ENCODE measurements at places on chromosomes 5 and 9.

- H3K27me3 ChIP-seq = no peaks in the 10 kb centered on the region
- no peak overlapping the region for H3K27ac ChIP-seq
- no peak for DNase-seq
- no peak overlapping the region for H3K4me3 ChIP-seq
Measured at GRCh38 chr9:104389341-104389740, 114.7 kb upstream of the OR13F1 start.

GRCh38 chr9:87425202-87425601 is 72.5 kb upstream of the DAPK1 start:
- H3K4me3 ChIP-seq = no peak overlapping the region
- H3K27me3 ChIP-seq = no peaks in the 10 kb centered on the region
- no peak overlapping the region for H3K27ac ChIP-seq
- H3K4me1 ChIP-seq = no peaks in the 10 kb centered on the region
- H3K36me3 ChIP-seq = no peaks in the 10 kb centered on the region

DNA sequence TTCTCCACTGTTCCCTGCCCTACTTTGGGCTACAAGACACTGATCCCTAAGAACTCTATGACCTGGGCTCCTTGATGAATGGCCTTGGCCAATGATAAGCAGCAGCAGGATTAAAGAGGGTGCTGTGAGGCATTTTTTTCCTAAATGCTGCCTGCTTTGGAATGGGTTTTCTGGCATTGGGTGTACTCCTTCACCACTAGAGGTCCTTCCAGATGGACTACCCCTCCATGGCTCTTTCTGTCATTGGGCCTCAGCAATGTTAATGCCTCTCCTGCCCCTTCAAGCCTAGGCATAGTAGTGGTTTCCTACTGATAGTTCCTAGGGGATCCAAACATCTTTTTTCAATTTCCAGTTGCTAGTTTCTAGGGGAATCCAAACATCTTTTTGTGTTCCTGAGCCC is 319.3 kb upstream of the RPS23 start:
- no peaks in the 10 kb centered on the region for H3K36me3 ChIP-seq
- peaks cover 3% of the 10 kb centered on the region for H3K4me1 ChIP-seq
- no peak for DNase-seq
- H3K27ac ChIP-seq = peak overlapping the region; percentile 63

DNA sequence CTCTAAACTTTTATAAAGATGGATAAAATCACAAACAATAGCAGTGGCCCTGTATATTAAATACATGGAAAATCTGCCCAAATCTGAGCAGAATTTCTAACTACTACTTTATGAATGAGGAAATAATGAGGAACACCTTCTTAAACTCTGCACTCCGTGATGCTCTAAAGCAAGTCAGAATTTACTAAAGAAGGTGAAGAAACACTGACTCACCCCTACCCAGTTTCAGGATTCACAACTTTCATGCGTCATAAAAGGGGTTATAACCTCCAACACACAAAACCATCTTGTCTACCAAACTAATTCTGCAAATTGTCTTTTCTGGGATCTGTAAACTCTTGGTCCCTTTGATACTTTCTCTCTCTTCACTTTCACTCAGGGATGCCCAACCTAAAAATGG is 561.1 kb upstream of the ACO1 start:
- H3K4me1 ChIP-seq = no peaks in the 10 kb centered on the region
- no peaks in the 10 kb centered on the region for H3K27me3 ChIP-seq
- H3K27ac ChIP-seq = no peak overlapping the region
- no peak overlapping the region for H3K4me3 ChIP-seq

DNA sequence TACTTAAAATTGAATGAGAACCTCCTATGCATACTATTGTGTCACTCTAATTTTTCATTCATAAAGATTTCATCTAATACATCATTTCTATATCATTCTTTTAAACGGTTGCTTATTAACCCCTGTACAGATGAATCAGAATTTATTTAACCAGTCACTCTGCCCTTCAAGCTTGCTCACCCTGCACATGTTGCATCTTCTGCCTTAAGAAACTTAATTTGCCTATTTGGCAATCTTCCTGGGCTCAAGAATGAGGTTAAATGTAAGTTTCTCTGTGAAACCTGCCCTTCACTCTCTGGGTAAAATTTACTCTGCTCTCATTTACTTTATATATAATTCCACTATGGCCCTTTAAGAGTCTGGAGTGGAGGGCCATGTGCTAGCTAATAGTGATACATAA is 434.7 kb upstream of the ZNF608 start:
- H3K27ac ChIP-seq = no peak overlapping the region
- no peak for DNase-seq
- H3K27me3 ChIP-seq = no peaks in the 10 kb centered on the region
- no peaks in the 10 kb centered on the region for H3K36me3 ChIP-seq
- H3K4me3 ChIP-seq = no peak overlapping the region
- no peaks in the 10 kb centered on the region for H3K4me1 ChIP-seq

GRCh38 chr5:111173476-111173875 is 50.7 kb upstream of the CAMK4 start:
- no peak for DNase-seq
- no peak overlapping the region for H3K4me3 ChIP-seq
- no peaks in the 10 kb centered on the region for H3K4me1 ChIP-seq
- no peaks in the 10 kb centered on the region for H3K36me3 ChIP-seq
- no peak overlapping the region for H3K27ac ChIP-seq

DNA sequence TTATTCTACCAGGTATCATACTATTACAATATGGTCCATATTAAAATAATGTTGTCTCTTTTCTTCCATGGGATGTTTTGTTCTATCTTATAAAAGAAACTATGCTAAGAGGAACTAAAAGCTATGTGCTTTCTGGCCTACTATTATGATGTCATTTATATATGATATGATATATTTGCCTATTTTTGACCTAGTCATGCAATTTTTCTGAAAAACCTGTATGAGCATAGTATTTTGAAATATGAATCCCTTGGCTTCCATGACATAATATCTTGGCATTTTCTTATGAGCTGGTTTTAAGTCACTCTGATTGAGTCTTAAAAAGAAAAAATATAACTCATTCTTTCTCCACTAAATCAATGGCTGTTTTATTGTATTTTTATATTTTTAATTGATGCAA is 60.7 kb downstream of the MAN2A1 start:
- no peak overlapping the region for H3K4me3 ChIP-seq
- DNase-seq = no peak
- H3K36me3 ChIP-seq = no peaks in the 10 kb centered on the region
- H3K4me1 ChIP-seq = no peaks in the 10 kb centered on the region
- no peaks in the 10 kb centered on the region for H3K27me3 ChIP-seq

GRCh38 chr5:8839361-8840055 is 706.4 kb downstream of the SEMA5A start:
- H3K36me3 ChIP-seq = no peaks in the 10 kb centered on the region
- H3K4me1 ChIP-seq = no peaks in the 10 kb centered on the region
- no peak for DNase-seq
- no peaks in the 10 kb centered on the region for H3K27me3 ChIP-seq

GRCh38 chr5:61280205-61280604 is 51.9 kb upstream of the ZSWIM6 start:
- no peaks in the 10 kb centered on the region for H3K36me3 ChIP-seq
- H3K4me1 ChIP-seq = no peaks in the 10 kb centered on the region
- no peak for DNase-seq
- H3K27me3 ChIP-seq = no peaks in the 10 kb centered on the region
- no peak overlapping the region for H3K27ac ChIP-seq
- H3K4me3 ChIP-seq = no peak overlapping the region

- H3K4me1 ChIP-seq = no peaks in the 10 kb centered on the region
- H3K4me3 ChIP-seq = no peak overlapping the region
- H3K27ac ChIP-seq = no peak overlapping the region
Measured at GRCh38 chr9:110443146-110443865, 105.6 kb upstream of the TXNDC8 start.

DNA sequence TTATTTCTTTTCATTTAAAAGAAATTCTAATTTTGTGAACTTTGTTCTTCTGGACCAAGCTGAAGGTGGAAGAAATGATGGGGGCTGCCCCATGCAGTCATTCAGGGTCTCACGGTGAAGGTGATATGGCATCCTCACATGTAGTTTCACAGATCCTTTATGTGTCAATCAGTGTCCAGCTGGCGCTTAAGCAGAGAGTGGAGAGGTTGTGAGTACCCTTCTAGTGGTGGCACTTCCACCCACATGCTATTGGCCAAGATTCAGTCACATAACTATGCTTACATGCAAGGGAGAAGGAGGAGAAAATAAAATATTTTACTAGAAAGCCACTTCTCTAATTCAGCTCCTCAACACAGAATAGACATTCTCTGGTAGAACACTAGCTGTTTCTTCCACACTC is 34.7 kb downstream of the PLPPR1 start:
- DNase-seq = no peak
- H3K4me3 ChIP-seq = no peak overlapping the region

DNA sequence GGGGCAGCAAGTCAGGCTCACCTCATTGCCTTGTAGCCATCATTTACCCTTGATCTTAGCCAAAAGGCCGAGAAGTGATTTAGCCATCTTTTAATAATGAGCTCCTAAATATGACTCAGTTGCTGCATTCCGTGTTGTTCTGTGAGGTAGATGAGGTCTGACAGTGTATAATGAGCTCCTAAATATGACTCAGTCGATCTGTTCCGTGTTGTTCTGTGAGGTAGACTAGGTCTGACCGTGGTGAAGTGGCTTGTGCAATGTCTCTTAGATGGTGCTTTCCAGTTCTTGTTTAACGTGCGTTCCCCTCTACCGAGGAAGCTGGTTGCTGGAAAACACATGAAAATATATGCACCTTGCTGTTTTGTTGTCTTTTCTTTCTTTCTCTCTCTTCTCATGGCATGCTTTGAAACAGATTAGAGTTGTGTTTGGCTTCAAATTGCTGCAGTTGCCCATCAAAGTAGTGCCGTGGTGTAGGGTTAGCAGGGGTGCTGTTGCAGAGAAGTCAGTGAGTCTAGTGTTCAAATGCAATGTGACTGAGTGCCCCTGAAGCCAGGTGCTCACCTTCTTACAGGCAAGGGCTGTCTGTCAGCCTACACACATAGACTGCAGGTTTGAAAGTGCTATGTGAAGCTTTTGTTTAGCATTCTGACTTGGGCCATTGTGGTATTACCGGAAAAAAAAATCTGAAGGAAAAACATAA is 118.6 kb downstream of the KDM4C start:
- no peak for DNase-seq
- no peaks in the 10 kb centered on the region for H3K36me3 ChIP-seq
- H3K4me1 ChIP-seq = no peaks in the 10 kb centered on the region
- no peak overlapping the region for H3K4me3 ChIP-seq
- no peaks in the 10 kb centered on the region for H3K27me3 ChIP-seq

DNA sequence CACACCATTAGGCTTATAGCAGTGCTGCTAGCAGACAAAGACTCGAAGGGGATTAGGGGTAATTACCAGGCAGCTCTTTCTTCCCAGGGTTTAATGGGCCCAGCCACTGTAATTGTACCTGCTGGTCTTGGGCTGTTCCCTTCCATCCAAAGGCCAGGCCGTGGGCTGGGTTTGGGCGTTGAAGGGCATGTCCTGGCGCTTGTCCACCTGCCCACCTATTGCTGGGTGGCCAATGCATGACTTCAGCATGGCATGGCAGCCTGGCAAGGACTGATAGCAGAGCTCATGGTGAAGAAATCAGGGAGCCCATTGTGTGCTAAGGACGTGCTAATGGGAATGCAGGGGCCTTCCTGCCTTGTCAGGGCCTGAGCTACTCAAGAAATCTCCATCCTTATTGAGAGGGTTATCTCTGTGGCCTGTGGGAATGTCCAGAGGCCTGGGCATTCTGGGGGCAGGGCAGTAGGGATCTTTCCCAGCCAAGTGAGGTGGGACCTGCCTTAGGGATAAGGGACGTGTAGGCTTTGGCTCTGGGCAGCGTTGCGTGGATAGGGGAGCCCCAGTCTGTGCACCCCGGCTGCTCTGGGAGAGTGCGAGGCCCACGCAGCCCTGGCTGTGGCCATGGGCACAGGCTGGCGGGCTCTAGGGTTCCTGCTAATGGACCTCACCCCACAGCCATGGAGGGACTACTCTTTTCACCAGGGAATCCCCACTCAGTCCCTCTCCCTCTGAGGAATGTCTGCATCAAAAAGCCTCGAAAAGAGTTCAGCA is 116.1 kb upstream of the PITX1 start:
- H3K4me1 ChIP-seq = no peaks in the 10 kb centered on the region
- no peak overlapping the region for H3K27ac ChIP-seq
- H3K27me3 ChIP-seq = no peaks in the 10 kb centered on the region
- no peaks in the 10 kb centered on the region for H3K36me3 ChIP-seq
- peak; percentile 59 for DNase-seq

GRCh38 chr9:108544866-108545265 is 310.9 kb downstream of the ACTL7B start:
- no peak for DNase-seq
- H3K27me3 ChIP-seq = no peaks in the 10 kb centered on the region
- no peak overlapping the region for H3K4me3 ChIP-seq
- H3K27ac ChIP-seq = no peak overlapping the region
- no peaks in the 10 kb centered on the region for H3K4me1 ChIP-seq

- H3K4me1 ChIP-seq = no peaks in the 10 kb centered on the region
- no peak for DNase-seq
- no peaks in the 10 kb centered on the region for H3K27me3 ChIP-seq
- no peak overlapping the region for H3K27ac ChIP-seq
- H3K4me3 ChIP-seq = no peak overlapping the region
Measured at GRCh38 chr9:121198512-121199042, 3.1 kb downstream of the RAB14 start.

DNA sequence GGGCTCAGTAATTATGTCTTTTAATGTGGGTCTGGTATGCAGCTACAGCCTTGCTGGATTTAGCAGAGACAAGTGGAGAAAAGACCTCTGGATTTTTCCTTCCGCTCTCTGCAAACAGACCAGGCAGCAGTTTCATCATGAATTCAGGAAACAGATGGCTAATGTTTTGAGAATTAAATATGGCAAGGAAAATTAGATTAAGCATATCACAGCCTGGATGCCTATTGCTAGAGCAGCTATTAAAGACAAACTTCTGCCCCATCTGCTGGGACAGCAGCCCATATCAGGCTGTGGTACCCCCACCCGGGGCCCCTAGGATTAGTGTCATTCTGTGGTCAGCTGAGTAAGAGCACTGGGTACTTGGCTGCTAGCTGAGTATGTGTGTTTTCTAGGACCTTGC is 6.2 kb downstream of the SKP2 start:
- H3K27me3 ChIP-seq = no peaks in the 10 kb centered on the region
- no peaks in the 10 kb centered on the region for H3K4me1 ChIP-seq
- no peak overlapping the region for H3K27ac ChIP-seq
- peaks cover 15% of the 10 kb centered on the region for H3K36me3 ChIP-seq

DNA sequence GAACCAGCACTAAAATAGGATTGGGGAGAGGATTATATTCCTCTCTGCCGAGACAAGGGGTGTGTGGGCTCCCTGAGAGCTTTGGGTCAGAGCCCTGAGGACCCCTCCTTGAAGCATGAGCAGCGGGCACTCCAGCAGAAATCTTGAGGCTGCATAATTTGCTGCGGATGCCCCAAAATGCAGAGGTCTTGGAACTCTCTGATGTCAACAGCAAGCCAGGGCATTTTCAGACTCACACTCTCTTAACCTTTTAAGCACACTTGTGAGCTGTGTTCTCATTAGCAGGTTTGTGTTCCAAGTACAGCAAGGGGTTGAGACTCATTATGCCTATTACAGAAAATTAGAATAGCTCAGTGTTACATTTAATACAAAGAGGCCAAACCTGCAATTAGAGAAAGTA is 513.0 kb upstream of the ADAMTS16 start:
- H3K27me3 ChIP-seq = no peaks in the 10 kb centered on the region
- H3K36me3 ChIP-seq = no peaks in the 10 kb centered on the region
- no peak for DNase-seq

GRCh38 chr5:107300721-107301327 is 369.9 kb downstream of the EFNA5 start:
- no peak overlapping the region for H3K4me3 ChIP-seq
- no peak for DNase-seq

GRCh38 chr5:68265347-68265746 is 49.8 kb downstream of the PIK3R1 start:
- no peaks in the 10 kb centered on the region for H3K36me3 ChIP-seq
- DNase-seq = no peak
- no peak overlapping the region for H3K4me3 ChIP-seq
- H3K4me1 ChIP-seq = peaks cover 26% of the 10 kb centered on the region
- no peaks in the 10 kb centered on the region for H3K27me3 ChIP-seq
